Putamen (tissue), 1 donor: ENCODE measurements at places on chromosomes 1 and 21.

DNA sequence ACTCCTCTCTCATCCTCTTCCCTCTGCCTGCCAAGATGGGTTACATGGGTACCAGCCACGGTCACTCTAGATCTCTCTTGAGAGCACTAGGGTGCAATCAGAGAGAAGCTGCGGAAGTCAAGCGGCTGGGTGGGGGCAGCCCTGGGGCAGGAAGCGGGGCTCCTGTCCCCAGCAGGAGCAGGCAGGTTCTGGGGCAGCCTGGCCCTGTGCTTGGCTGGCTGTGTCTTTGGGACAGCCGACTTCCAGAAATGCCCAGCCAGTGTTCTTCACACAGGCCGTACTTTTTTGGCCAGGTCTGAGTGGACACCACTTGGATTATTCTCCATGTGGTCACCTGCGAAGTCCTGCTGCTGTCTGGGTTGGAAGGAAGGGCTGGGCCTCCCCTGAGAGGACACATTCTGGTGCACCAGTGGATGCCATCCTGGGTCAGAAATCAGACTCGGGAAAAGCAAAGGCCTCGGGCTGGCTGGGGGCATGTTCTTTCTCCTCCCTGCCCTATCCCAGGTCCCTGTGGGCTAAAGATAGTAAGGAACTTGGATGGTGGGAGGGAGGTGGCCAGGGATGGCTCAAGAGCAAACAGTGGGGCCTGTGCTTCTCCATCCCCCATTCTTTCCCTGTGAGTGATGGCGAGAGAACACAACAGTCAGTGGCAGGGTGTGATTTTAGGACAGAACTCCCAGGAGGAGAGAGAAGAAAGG, 93.7 kb downstream of the ITPKB start:
- no peak for DNase-seq

DNA sequence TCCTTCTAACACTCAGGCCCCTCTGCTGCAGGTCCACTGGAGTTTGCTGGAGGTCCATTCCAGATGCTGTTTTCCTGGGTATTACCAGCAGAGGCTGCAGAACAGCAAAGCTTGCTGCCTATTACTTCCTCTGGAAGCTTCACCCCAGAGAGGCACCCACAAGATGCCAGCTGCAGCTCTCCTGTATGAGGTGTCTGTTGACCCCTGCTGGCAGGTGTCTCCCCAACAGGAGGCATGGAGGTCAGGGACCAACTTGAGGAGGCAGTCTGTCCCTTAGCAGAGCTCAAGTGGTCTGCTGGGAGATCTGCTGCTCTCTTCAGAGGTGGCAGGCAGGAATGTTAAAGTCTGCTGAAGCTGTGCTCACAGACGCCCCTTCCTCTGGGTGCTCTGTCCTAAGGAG, 204.8 kb downstream of the FCRL5 start:
- DNase-seq = no peak

DNA sequence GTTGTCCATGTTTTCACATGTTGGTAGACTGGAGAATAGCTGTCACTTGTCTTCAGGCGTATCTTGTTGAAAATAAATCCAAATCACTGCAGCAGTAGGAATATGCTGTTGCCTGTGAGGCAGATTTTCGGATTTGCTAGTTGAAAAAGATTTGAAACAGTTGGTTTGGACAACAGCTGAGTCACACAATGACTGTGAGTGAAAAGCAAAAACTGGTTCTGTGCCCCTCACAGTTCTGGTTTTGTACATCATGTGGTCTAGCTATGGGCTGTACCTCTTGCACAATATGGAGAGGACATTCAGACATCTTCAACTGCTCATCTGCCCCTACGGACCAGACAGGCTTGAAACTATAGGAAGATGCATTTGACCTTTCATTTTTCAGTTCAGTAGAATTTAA, 1.8 kb downstream of the ARF1 start:
- DNase-seq = no peak

DNA sequence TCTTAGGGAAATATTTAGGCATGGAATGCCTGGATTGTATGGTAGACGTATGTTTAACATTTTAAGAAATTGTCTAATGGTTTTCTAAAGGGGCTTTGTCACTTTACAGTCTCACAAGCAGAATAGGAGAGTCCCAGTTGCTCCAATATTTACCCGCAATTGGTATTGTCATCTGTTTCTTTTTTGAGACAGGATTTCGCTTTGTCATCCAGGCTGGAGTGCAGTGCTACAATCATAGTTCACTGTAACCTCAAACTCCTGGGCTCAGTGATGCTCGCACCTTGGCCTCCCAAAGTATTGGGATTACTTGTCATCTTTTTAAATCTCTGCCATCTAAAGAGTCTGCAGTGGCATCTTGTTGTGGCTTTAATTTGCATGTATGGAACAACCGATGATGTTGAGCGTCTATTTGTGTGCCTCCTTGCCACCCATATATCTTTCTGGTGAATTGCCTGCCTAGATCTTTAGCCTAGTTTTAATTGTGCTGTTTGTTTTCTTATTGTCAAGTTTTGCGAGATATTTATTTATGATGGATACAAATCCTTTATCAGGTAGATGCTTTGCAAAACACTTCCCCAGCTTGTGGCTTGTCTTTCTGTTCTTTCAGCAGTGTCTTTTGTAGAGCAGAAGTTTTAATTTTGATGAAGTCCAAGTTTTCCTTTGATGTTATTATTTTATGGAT, 32.0 kb upstream of the EDARADD start:
- no peak for DNase-seq

GRCh38 chr1:24754229-24754628, 9.0 kb downstream of the CLIC4 start:
- no peak for DNase-seq

- DNase-seq = peak; percentile 64
Measured at GRCh38 chr1:226608699-226609505, 60.3 kb downstream of the STUM start.

DNA sequence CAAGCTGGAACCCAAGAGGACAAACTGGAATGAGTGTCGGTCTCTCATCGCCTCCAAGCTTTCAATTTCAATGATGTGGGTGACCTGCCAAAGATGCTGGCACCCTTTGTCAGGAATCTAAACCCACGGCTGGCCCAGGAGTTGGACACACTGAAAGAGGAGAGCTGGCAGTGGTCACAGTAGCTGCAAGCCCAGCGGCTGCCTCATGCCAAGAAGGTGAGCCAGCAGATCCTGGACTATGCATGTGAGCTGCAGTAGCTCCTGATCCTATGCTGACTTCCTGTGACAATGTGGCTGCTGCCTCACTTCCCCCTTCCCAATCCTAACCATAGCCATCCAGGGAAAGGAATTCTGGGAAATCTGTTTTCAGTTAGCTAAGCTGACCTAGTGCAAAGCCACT, 117.0 kb upstream of the VAV3 start:
- DNase-seq = peak; percentile 57

- no peak for DNase-seq
Measured at GRCh38 chr1:44806025-44806703, 987 bp downstream of the DYNLT4 start.

DNA sequence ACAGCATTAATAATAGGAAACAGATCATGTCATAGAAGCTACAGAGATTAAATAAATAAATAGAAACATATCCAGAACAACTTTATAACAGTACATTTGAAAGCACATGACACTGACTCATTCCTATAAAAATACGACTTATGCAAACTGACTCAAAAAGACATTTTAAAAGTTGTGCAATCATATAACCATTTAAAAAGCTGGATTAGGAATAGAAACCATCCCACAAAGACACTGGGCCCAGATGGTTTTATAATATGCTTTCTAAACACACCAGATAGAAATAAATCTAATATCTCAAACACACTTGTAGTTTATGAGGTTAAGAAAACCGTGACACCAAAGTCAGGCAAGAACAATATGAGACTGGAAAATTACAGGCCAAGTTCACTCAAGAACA, 47.6 kb downstream of the MATN1 start:
- no peak for DNase-seq

GRCh38 chr21:41110161-41110560, 57.8 kb upstream of the BACE2 start:
- DNase-seq = no peak
